ENCODE measurements at places on chromosomes 12 and 14.

- DNase-seq = no peak
Measured at GRCh38 chr14:61644175-61644574, 51.1 kb upstream of the HIF1A start.

DNA sequence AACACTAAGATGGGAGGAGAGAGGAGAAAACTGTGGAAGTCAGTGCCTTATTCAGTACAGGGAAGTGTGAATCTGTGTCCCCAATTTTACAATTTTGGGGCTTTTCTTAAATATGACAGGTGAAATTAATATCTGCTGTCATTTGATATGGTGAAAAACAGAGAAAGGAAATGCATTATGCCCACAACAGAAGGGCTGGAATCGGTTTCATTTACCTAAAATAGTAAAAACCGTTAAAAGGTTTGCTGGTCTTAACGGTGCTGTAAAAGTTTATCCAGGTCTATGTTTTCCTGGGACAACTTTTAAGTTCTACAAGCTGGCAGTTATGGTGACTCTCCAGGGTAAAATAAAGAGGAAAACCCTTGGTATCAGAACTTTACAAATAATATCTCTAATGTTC is 310.8 kb downstream of the FUT8 start:
- no peak for DNase-seq

DNA sequence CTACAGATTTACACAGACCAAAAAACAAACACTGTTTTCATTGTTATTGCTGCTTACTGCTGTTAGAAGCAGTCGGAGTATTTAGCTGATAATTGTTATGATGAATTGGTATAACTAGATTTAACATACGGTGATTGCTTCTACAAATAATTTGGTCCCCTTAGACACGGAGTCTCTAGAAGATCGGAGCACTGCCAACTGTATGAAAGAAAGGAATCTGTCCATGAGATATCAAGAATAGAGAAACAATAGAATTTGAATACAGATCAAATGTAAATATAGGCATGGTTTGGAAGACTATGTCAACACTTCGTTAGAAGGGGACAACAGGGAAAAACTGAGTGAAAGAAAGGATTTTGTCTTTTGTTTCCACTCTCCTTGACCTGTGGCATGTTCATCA is 110.9 kb downstream of the PPP2R5E start:
- no peak for DNase-seq

DNA sequence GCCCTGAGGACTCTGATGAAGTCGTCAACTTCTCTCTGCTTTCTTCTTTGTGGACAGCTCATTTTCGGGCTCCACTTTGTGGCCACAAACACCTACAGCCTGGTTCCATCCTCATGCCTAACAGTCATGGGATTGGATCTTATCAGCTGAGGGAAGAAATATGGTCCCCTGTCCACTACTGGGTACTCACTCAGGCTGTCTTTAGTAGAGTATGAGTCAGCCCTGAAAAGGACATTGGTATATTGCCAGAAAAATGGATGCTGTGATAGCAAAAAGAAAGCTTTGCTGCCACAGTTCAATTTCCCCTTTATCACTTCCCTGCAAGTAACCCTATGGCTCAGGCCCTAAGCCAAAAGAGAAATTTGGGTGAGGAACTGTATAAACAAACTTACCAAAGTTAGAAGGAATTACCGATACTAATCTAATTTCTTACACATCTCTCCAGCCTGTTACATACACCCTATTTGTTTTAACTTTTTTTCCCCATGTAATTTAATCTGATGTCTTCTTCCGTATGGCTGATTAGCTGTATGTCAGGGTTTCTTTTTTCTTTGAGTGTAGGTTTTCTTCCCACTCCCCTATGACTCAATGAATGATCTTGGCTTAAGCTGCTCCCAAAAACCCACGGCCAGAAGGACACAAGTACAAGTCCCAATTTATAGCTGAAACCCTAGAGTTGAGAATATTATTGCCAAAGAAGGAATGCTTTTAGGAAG is 29.1 kb downstream of the MTHFD1 start:
- no peak for DNase-seq

DNA sequence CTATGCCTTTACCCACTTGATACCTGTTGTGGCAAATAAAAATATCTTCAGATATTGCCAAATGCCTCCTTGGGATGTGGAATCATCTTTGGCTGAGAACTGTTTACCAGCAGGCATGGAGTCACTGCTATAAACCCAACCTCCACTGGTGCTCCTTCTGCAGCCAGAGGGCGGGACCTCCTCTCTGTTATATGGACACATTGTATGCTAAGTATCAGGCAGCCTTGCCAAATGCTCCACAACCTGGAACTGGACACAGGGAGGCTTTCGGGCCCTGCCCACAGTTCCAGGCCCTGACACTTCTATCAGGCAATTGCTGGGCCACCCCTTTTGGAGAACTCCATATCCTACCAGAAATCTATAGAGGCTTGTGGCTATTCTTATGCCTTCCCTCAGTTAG is 201.0 kb downstream of the TMX1 start:
- no peak for DNase-seq

DNA sequence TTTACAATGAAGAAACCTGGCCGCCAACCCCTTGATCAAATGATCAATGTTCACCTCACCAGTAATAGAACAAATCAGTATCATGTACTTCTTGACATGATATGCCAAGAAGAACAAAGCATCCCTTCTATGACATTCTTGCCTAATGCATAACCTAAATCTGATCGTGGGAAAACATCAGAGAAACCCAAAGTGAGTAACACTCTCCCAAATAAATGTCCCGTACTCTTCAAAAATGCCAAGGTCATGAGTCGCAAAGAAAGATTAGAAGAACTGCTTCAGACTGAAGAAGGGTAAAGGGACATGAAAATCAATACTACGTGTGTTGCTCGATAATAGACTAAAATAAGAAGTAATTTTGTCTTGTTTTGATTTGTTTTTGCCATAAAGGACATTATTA is 11.4 kb upstream of the SLC25A3 start:
- DNase-seq = no peak
